ENCODE measurements at places on chromosomes 2 and 18.
A peak's percentile ranks its signal among the peaks of the same experiment; 100 is the strongest.

GRCh38 chr2:44543773-44544725 lies 182.3 kb downstream of the CAMKMT start:
- DNase-seq = no peak

GRCh38 chr2:173099804-173100203 lies 24.2 kb downstream of the MAP3K20 start:
- DNase-seq = no peak

GRCh38 chr2:162022290-162022945 lies 51.6 kb downstream of the DPP4 start:
- no peak for DNase-seq

DNA sequence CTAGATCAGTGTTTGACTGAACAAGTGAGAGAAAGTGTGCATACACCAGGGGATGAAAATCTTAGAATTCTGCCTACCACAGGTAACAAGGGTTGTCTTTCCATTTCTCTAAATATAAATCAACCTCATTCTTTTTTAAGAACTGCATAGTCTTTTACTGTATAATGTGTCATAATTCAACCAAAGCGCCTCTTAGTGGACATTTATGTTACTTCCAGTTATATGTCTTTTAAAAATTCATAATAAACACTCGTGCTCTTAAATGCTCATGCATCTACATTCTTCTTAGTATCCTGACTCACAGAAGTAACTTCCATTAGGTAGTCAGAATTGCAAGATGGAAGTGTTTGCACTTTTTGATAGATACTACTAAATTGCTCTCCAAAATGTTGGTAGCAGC lies 76.2 kb downstream of the CHRNA1 start:
- DNase-seq = peak; percentile 34

DNA sequence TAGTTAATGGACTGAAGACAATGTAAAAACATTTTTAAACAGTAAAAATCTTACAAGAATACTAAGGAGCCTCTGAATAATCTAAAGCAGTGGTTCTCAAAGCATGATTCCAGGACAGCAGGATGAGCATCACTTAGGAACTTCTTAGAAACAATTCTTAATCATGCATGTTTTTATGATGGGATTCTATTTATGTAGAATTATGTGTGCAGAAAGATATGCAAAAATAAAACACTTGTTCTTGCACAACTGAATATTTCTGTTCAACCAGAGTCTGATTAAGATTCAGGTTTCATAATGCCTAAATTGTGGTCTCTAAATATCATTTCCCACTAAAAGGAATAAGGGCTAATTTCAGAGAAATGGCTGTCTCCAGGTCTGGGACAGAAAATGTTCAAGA lies 69.2 kb upstream of the MTIF2 start:
- no peak for DNase-seq

GRCh38 chr2:446963-447530 lies 159.2 kb upstream of the ALKAL2 start:
- no peak for DNase-seq

GRCh38 chr2:105610576-105611332 lies 134.0 kb upstream of the NCK2 start:
- DNase-seq = no peak

DNA sequence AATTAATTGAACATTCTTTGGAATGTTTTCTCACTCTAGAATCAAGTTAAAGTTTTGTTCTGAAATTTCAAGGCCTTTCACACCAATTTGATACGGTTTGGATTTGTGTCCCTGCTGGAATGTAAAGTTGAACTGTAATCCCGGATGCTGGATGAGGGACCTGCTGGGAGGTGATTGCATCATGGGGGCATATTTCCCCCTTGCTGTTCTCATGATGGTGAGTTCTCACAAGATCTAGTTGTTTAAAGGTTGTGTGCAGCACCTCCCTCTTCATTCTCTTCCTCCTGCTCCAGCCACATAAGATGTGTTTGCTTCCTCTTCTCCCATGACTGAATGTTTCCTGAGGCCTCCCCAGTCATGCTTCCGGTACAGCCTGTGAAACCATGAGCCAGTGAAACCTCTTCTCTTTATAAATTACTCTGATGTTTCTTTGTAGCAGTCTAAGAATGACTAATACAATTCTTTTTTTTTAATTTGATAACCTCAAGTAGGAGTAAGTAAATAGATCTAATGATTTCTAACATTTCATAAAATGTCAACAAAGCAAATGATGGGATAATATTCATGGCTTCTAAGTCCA lies 144.2 kb upstream of the CDH7 start:
- DNase-seq = no peak

DNA sequence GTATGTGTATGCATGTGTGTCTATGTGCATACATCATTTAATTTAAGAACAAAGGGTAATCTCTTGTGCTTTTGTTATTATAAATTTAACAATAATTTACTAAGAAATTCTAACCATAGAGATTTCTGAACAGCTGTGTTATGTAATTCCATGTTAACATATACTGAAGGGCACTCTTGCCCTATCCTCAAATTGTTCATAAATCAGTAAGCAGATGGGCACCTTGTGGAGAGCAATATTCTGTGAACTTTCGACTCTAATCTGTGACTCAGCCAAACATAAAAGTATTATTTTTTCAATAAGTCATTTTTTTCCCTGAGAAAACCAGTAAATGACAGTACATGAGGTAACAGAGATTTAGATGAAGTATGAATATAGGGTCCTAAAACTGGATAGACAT lies 938.3 kb upstream of the CRIM1 start:
- DNase-seq = no peak

- no peak for DNase-seq
Observed at GRCh38 chr2:228838819-228839218, 432.3 kb downstream of the PID1 start.

DNA sequence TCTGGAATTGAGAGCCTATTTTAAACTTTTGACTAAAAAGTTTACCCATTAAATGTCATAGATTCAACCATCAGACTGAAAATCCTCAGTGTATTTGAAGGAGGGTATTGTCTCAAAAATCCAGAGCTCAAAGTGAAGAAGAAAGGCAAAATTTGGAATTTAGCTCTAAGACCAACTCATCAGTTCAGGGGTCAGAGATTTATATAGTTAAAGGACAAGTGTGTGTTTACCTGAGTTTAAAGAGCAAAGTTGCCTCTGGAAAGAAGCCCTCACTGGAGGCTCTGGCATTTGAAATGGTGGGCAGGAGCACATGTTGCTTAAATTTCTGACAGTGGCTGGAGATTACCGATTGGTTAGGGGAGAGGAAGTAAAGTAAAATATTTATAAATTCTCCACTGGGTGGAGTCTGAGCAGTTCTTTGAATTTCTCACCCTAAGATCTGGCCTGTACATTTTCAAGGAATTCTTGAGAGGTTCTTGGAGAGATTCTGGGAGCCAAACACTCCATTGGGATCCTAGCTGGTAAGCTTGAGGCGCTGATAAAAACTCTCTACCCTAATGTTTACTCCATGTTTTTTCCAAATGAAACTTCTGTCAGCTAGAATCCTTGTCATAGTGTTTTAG lies at the start of gene KYNU:
KYNU (plus strand) TSS at position 449 of the 623 bp plus-strand sequence. CDS start 7,704 bp downstream, outside the sequence.
- DNase-seq = peak; percentile 92

GRCh38 chr2:143431316-143431715 lies 302.1 kb downstream of the ARHGAP15 start:
- no peak for DNase-seq

DNA sequence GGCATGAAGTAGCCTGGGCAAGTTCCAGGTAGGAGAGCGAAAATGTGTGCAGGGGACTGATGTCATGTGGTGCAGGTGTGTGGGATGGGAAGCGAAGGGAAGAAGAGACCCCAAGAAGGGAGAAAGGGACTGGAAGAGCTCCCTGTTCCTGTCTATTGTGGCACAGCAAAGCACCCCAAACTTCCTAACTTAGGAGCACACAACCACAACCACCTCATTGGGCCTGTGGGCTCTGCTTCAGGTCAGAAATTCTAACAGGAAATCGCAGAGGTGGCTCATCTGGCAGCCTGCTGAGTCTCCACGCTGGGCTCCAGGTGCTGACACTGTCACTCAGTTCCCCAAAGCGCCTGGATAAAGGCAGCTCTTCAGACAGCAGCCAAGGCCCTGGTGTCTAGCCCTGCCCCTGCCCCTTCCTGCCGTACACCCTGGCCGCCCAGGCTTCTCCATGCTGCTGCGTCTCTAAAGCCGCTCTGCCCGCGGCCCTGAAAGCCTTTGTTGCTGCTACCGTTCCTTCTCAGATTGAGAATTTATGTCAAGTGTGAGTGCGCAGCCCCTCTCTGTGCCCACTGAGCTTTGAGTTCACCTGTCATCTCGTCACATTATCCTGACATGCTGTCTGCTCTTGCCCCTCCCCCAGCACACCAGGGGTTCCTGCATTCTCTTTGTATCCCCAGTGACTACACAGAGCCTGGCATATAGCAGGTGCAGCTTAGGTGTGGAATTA lies 140.2 kb upstream of the BCL2L11 start:
- DNase-seq = no peak

Measured in A549 (cell line).